CD4-positive, alpha-beta memory T cell (primary cell): ENCODE measurements at places on chromosomes 2 and 18. TPM values are rescaled to one million over a fixed set of nuclear protein-coding genes. Genes with fewer than 3 reads are reported as not detected.

DNA sequence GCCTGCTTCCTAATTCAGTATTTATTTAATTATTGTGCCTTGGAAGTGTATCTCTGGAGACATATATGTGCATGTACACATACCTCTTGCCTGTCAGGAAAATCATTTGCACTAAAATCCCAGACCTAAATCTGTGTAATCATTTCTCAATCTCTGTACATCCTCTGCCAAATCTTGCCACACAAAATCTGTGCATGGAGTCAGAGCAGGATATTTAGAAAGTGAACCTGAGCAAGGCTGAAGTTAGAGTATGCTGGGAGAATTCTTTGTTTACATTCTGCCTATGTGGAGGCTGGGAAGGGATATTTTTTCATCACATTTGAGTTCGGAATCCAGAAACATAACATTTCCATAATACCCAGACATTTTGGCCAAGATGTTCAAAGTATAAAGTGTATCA lies 9.3 kb downstream of the XRCC5 start:
- DNase-seq: no peak

GRCh38 chr2:6810961-6811360 lies 54.7 kb downstream of the CMPK2 start:
- DNase-seq: no peak

- no peak for DNase-seq
These were observed 88.0 kb downstream of the COMMD1 start for GRCh38 chr2:61993422-61994024.

DNA sequence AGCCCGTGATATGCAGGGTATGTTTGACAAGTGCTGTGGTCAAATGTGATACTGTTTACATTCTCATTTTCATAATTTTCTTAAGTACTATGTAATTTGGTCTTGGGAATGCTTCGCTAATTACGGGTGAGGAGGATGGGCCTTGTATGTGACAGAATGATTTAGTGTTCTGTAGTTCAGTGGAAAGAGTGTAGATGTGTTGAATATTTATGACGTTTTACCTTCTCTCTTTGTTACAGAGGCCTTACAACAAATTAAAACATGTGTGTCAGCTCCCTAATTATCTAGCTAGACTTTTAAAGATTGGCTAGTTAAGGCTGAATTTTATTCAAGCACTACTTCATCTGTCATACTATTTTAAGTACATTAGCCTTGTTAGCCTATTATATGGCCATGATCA lies 10.6 kb upstream of the CHRNA1 start:
- no peak for DNase-seq

DNA sequence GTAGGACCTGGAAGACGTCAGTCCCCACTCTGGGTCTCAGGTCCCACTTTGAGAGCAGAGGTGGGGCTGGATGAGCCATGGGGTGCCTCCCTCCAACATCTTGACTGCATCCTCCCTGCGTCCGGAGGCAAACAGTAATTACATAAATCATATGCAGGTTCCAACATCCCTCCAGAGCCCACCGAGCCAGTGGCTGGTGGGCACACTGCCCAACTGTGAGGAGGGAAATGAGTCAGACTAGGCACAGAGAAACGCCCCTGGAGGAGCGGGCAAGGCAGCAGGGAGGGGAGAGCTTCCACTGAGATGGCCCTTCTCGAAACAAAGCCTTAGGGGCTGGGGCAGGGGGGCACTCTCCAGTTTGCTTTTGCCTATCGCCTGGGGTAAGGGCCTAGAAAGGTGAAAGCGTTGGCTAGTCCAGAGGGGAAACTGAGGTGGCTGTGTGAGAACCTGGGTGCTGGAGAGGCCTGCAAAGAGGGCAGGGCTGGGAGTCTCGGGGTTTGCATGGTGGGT lies 168.2 kb upstream of the MYCN start:
- no peak for DNase-seq

DNA sequence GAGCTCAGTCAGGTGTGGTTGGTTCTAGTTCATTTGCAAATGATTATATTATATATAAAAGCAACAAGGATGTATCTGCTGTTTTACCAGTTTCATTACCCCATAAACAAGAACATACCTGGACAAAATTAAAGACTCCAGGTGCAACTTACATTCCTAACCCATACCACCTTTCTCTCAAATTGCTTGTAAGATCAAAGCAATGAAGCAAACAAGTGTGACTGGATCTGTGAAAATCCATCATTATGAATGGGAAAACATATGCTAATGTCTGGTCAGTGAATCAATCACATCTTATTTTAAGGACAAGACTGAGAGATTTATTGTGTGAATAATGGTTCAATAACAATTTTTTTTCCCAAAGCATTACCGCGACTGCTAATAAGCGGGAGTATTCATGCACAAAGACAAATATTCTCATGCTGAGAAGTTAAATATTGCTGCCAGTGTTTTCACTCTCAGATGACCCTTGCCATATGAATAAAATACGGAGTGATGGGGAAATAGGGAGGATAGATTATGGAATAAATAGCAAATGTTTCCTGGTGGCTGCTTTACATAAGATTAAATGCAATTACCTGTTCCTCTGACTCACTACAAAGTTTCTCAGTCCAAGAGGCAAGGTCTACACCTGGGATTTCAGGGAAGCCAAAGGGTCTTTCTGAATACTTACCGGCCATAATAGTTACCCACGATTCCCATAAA lies 59.3 kb downstream of the WDR75 start:
- DNase-seq: no peak

DNA sequence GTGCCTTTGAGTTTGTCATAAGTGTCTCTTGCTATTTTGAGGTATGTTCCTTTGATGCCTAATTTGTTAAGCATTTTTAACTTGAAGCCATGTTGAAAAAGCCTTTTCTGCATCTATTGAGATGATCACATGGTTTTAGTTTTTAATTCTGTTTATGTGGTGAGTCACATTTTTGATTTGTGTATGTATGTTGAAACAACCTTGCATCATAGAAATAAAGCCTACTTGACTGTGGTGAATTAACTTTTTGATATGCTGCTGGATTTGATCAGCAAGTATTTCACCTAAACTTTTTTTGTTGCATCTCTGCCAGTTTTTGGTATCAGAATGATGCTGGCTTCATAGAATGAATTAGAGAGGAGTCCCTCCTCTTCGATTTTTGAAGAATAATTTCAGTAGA lies 469.7 kb downstream of the CDH2 start:
- no peak for DNase-seq

DNA sequence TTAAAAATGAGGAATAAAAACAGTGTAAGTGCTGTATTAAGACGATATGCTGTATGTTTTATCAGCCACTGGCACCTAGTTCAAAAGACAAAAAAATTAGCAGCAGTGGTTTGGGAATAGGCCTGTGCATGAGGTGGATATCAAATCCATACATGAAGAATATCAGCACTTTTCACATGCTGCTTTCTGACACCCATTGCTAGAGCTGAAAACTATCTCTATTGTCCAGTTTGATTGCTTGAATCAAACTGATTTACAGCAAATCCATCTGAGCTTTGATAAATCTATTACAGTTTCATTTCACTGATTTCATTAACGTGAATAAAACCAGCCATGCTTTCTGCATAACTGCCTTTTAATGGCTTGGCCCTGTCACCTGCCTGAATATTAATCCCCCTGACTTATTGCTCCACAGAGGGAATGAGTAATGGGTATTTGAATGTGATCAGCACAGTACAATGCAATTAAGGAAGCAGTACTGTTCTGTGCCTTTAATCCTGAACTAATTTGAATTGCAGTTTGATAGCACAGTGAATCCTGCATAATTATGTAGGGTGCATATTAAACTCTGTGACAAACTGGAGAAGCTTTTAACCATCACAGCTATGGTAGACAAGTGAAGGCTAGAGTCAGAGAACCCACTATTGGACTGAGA lies 154.0 kb downstream of the GPD2 start:
- DNase-seq: no peak

DNA sequence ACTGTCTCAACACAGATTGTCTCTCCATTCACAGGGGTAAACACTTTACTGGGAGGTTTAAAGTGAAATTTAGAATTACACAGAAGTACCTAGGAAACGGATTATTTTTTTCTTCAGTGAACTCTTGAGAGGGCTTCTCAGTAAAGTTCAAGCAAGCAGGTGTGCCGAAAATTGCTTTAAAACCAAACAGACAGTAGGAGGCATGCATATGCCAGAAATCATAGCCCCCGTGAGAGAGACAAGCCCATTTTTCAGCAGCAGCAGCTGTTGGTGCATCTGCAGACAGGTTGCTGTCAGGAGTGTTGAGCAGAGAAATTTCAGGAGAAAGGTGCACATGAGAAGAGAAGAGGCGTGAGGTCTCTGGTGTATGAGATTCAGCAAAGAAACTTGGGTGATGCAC lies 2115.5 kb upstream of the CELF4 start:
- DNase-seq: no peak

DNA sequence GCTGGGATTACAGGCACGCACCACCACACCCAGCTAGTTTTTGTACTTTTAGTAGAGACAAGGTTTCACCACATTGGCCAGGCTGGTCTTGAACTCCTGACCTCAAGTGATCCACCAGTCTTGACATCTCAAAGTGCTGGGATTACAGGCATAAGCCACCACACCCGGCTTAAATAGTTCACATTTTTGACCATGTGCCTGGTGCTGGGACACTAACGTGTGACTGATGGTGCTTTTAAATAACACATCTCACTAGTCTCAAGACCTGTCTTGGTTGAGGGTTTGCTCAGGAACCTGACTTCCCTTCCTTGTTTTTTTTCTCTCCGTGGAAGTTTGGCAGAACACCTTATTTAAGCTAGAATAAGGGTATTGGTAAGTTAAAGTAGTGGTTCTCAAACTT lies 8.5 kb downstream of the FMNL2 start:
- no peak for DNase-seq

- no peak for DNase-seq
These were observed 249.3 kb downstream of the ZNF385B start for GRCh38 chr2:179612108-179612507.

- no peak for DNase-seq
These were observed 3.9 kb upstream of the PXDN start for GRCh38 chr2:1748176-1748740.

- DNase-seq: no peak
These were observed 112.8 kb upstream of the SCN1A start for GRCh38 chr2:166240387-166241313.

DNA sequence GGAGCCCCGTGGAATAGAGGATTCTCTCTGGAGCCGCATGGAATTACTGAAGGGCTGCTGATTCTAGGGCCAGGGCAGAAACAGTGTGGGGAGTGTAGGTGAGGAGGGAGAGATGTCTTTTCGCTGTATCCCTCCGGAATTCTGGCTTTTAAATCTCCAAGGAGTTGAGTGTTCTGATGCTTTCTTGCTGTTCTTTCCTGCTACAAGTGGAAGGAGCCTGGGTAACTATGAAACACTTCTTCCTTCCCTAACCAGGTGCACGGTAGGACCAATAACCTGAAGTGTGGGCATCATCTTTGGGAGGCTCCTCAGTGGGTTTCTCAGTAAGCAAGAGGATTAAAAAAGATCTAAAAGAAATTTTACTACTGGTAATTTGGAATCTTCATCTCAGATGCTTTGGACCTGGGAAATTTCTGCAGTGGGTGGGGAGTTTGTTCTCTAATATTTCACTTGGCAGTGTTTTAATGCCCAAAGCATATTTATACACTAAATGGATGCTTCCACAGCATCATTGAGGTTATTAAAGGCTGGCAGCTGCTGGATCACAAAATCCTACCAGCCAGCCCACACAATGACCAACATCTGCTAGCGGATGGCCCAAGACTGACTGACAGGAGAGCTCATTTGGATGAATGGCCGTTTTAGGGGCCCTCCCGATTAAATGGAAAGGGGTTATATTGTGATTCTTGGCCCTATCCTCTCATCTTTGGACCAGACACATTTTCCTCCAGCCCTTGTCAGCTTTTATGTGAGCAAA lies 2.1 kb downstream of the EML6 start:
- no peak for DNase-seq

GRCh38 chr2:102940684-102941083 lies 178.9 kb downstream of the TMEM182 start:
- no peak for DNase-seq

DNA sequence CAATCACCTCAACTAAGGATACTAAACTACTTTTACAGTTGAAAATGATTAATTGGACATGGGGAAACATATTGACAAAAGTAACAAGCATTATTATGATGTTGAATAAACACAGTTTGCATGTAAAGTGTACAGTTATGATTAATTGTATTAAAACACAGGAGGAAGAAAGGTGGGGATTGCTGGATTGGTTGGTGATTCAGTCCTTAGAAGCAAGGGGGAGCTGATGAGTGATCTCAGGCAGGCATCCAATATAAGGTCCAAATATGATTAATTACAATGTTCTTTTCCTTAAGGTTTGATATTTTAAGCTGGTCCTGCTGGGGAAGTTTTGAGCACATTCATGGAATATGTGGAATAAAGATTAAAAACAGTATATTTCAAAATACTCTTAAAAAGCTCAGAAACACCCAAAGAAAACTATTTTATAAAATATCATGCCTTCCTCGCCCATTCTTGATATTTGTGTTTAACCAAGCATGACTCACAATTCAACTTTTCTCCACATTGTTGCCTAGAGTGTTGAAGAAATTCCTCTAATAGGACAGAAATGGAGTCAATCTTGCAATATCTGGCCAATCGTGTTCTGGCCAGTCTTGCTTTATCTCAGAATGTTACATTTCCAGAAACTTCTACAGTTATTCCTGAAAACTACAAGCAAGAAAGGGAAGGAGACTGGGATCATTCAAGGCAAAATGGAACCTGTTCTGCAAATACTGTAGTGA lies 268.2 kb downstream of the RPIA start:
- no peak for DNase-seq

DNA sequence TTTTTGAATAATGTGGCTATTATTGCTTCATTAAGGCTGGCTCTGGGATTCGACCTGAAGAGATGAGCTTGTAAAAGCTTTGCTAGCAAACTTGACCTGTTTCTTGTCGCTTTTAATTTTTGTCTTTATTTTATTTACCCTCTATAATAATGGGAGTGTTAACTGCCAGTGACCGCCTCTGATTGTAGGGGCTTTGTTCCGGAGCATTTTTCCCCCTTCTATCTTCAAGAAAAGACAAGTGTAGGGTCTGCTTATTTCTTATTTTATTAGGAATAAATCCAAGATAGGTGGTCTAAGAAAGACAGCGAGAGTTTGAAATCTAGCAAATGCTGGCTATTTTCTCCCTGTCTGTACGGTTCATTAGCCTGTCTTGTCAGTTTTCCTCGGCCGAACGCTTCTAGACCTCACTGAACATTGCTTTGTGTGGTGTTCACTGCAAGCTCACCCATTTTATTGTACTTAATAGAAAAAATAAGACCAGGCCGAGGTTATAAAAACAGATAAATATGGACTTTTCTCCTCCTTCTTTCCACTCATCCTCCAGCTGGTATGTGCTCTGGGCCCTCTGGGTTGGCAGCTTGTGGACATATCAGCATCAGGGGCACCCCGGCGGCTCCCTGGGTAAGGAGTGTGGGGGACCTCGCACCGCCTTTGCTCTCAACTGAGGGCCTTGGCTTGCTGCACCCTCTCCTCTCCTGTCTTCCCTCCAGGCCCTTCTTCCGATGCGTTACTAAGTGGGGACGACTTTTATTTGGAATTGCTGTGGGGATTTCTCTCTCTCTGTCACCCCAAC lies 8.5 kb downstream of the MEIS1 start:
- DNase-seq: no peak

ARHGAP15 gene
- 218 TPM for total RNA-seq

UBE2F gene
- total RNA-seq: 39.3 TPM

PLB1 gene
- total RNA-seq: 0.38 TPM

TWIST2 gene
- not detected for total RNA-seq

GORASP2 gene
- total RNA-seq: 82.4 TPM

TBR1 gene
- total RNA-seq: not detected
